T-helper 17 cell (primary cell): ENCODE measurements at places on chromosomes 2 and 18.
A peak's percentile ranks its signal among the peaks of the same experiment; 100 is the strongest.

GRCh38 chr2:37560241-37560848, 111.1 kb downstream of the CDC42EP3 start:
- no peak for DNase-seq

GRCh38 chr2:71864085-71864484, 283.6 kb downstream of the CYP26B1 start:
- DNase-seq: no peak

DNA sequence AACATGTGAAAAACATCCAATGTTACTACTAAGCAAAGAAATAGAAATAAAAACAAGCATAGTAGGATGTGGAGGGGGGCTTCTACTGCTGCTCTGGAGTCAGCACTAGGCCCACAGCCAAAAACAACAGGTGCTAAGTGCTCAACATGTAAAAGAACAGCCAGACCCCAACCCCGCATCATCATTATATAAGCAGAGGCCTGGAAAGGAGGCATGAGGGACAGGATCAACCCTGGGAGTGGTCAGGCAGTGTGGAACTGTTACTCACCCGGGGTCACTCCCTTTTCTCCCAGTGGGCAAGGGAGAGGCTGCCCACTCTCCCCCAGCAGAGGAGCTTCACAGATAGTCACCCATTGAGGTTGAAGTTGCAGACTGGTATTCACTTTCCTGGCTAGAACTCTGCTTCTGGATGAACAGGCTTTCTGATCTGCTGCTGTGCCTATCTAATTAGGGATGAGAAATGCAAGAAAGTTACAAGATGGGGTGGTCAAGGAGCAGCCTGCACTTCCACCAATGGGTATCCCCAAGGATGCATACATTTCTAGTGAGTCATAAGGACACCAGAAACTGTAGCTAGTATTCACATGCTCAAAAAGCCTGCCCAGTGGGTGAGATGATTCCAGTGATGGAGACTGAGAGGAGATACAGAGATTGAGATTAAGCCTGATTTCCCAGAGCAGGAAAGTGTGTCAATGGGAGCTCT, 480.1 kb upstream of the TCF4 start:
- DNase-seq: no peak

- DNase-seq: peak; percentile 32
Observed at GRCh38 chr18:38940863-38941531, 1375.4 kb upstream of the CELF4 start.

GRCh38 chr2:99818842-99819241, 323.5 kb downstream of the AFF3 start:
- no peak for DNase-seq

DNA sequence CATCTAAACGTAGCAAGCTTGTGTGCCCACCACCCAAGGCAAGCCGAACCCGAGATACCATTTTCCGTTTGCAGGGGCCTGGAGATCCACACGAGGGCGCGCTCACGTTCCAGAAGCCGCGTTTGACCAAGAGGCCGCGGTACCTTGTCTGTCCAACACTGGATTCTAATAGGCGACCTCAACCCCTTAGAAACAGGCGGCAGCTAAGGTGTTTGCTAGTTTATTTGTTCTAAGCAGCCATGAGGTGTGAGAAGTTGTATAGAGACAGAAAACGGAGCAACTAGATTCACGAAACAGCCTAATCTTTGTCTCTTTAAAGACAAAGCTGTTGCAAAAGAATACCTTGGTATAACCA, 4.2 kb downstream of the HOXD11 start:
- no peak for DNase-seq

DNA sequence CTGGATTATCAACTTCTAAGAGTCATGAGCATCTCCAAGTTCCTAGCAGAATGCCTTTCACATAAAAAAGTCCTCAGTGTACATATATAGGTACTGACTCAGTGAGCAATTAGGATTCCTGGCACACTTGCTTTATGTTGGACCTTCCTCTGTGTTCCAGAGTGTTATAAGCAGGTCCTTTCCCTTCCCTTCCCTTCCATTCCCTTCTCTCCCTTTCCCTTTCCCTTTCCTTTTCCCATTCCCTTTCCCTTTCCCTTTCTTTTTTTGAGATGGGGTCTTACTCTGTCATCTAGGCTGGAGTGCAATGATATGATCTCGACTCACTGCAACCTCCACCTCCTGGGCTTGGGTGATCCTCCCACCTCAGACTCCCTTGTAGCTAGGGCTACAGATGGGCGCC, 48.7 kb downstream of the SCN3A start:
- DNase-seq: no peak

DNA sequence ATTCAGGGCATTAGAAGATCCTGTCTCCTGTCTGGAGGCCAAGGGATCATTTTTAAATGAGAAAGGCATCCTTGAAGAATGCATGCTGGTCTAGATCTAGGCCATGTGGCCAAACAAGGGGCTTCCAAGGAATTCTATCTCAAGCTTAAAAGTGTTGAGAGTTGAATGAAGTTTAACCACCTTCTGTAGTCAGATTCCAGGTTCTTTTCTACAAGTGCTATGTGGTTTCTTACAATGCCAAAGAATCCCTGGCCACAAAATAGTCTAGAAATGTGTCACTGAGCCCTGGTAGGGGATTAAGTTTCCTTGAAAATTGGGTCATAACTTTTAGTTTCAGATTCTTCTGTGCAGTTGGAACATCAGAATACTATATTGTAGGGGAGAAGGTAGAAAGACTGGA, 640.7 kb upstream of the ACVR2A start:
- no peak for DNase-seq

DNA sequence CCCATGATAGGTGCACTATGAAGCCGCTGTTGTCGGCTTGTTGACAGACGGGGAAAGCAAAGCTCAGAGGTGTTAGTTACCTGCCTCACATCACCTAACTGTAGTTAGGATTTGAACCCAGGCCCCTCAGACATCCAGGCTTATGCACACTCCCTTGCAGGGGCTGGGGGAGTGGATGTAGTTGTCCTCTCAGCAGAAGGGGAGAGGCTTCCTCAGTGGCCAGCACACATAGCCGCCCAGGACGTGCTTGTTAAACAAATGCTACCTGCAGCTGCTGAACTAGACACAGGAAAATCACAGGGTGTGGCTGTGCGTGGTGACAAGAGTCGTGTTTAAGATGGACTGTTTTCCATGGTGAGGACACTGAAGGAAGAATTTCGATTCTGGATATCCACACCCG, 39.2 kb downstream of the GREB1 start:
- DNase-seq: no peak

DNA sequence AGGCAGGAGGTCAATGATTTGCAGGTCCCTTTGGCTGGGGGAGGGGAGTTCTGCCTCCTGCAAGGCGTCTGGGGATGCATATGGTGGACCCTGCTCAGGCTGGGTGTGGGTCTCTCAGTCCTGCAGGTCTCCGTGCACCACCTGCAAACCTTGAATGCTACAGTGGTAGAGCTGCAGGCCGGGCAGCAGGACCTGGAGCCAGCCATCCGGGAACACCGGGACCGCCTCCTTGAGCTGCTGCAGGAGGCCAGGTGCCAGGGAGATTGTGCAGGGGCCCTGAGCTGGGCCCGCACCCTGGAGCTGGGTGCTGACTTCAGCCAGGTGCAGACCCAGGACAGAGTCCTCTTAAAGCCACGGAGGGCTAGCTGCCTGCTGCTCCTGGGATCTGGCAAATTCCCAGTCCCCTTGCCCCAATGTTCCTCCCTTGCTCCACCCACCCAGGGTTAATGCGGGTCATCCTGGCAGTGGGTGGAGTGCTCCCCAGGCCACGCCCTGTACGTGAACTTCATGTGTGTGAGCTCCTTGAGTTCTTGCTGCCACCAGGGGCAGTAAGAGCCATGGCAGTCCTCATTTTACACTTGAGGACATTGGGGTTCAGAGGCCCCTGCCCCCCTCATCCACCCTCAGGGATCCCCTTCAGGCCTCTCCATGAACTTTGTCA, 3.1 kb downstream of the PROM2 start:
- DNase-seq: no peak

GRCh38 chr2:239298116-239298804, 102.6 kb downstream of the HDAC4 start:
- DNase-seq: no peak

- DNase-seq: no peak
Observed at GRCh38 chr2:232239951-232240681, 138.4 kb upstream of the ALPP start.

DNA sequence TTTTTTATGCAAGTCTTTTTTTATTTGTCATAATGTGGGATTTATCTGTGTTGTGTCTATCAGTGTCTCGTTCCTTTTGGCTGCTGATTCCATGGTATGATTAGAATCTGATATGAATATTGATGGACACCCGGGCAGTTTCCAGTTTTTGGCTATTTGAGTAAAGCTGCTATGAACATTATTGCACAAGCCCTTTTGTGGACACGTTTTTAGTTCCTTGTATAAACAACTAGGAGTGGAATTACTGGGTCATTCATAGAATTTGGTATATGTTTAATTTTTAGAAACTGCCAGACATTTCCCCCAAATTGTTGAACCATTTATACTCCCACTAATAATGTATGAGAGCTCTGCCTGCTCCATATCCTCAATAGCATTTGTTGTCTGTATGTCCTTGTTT, 26.6 kb downstream of the HK2 start:
- DNase-seq: no peak

DNA sequence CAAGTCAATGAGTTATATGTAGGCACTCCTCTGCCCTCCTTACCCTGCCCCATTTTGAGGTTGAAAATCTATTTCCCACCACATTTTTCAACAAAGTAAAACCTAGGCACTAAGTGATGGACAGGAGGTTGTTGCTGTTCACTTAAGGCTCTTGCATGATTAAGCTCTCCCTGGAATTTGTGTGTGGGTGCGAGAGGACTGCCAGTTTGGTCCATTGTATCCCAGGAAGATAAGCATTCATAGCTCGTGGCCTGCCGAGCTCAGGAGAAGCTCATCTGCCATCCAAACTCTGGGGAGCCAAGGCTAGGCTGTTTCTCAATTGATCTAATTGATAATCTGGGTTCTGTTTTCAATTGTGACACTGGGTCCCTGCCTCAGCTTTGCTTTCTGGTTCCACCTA, 4.7 kb upstream of the MAP4K4 start:
- DNase-seq: no peak

DNA sequence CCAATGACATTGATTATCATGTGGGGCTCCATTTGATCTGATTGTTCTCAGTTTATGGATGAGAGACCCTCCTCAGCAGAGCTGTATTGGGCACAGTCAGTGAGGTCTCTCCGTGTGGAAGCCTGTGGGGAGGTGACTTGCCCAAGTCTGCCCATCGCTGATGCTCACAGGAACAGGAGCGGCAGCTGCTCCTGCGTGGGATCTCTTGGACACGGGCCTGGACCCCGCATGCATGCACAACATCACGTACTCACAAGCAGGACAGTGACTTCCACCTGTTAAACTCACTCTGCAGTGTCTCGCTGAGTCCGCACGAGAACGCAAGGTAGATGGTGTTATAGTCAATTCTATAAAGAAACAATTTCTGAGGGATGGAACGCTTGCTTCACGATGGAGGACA, 55.0 kb downstream of the KCNF1 start:
- no peak for DNase-seq

GRCh38 chr18:26159353-26159752, 25.7 kb downstream of the PSMA8 start:
- no peak for DNase-seq

- no peak for DNase-seq
Observed at GRCh38 chr2:220572385-220572784, 945.0 kb downstream of the SLC4A3 start.

GRCh38 chr2:42421601-42422239, 60.7 kb upstream of the COX7A2L start:
- DNase-seq: no peak

DNA sequence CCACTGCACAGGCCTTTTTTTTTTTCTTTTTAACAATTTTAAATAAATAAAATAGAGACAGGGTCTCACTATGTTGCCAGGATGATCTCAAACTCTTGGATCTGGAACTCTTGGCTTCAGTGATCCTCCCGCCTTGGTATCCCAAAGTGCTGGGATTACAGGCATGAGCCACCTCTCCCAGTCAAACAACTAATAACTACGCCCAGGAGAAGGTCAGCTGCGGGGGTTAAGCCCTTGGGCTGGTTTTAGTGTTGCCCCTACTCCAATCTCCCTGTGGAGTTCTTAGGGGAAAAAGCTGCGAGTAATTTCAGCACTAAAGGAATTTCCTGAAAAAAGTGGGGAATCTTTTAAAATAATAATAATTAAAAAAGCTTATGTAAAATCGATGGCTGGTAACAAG, 96.4 kb upstream of the XPO1 start:
- DNase-seq: no peak

GRCh38 chr2:64950226-64951160, 38.7 kb upstream of the SLC1A4 start:
- no peak for DNase-seq

DNA sequence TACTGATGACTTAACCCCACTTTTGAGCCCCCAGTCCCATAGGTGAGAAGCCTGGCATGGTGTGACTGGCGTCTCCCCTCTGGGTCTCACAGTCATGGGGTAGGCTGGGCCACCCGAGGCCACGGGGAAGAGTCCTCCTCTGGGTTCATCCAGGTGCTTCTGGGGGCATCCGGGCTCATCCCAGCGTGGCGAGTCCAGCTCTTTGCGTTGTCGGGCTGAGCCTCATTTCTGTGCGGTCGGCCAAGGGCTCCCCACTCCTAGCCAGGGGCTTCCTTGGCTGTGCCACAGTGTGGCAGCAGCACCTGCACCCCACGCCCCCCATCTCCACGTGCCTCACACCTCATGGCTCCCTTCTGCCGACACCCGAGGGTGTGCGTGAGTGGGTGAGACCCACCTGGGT, 27.6 kb upstream of the SNED1 start:
- no peak for DNase-seq

- DNase-seq: no peak
Observed at GRCh38 chr18:58668897-58669296, 2.4 kb upstream of the MALT1 start.

- no peak for DNase-seq
Observed at GRCh38 chr18:2096551-2096950, 474.8 kb downstream of the METTL4 start.

DNA sequence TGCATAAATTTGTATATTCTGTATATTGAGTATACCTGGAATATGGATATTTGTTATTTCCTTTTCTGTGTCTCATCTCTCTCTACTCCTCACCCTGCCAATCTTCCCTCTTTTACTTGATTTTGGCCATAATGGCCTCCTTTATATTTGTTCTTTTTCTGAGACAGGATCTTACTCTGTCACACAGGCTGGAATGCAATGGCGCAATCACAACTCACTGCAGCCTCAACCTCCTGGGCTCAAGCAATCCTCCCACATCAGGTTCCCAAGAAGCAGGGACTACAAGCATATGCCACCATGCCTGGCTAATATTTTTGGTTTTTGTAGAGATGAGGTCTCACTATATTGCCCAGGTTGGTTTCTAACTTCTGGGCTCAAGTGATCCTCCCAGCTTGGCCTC, 30.5 kb downstream of the PREPL start:
- DNase-seq: no peak

- no peak for DNase-seq
Observed at GRCh38 chr2:216033403-216033802, 20.1 kb upstream of the MREG start.
